ENCODE measurements at places on chromosomes 2 and 18.

- no peak for DNase-seq
Observed at GRCh38 chr2:207182911-207183310, 17.2 kb upstream of the KLF7 start.

DNA sequence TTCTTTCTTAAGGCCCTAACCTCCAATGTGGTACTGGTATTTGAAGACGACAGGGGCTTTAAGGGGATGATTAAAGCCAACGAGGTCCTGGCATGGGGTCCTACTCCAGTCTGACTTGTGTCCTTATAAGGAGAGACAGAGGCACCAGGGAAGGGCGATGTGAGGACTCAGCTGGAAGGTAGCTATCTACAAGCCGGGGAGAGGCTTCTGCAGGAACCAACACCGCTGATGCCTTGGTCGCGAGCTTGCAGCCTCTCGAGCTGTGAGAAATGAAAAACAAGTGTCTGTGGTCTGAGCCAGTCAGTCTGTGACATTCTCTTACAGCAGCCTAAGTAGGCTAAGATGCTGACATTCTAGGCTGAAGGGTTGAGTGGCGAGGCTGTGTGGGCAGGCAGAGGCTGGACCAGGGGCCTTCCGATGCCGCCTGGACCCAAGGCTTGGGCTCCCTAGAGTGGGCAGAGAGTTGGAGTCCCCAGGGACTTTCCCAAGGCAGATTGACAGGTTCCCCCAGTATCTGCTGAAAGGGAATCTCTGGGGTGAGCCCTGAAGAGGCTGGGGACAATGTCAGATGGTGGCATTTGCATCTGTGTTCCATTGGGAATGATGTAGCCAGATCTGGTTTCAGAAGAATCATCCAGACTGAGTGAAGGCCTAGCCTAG is 322.9 kb upstream of the HS6ST1 start:
- no peak for DNase-seq

- DNase-seq, result no peak
Observed at GRCh38 chr2:216147172-216148131, 38.3 kb downstream of the XRCC5 start.

DNA sequence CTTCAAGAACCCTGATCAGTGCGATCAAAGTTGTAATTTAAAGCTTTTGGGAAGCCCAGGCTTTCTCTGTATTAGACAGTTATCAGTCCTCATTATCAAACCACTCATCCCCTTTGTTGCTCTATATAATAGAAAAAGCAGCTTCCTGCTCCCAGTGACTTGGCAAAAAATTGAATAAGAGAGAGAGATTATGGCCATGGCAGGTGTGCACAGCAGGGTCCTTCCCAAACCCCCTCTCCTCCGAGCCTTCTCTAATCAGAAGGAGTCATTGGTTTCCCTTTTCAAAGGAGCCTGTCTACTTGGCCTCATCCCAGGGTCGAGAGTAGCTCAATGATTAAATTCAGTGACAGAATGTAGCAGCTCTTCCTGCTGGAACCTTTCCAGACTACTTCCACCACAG is 81.5 kb downstream of the SEMA4F start:
- no peak for DNase-seq

- DNase-seq, result no peak
Observed at GRCh38 chr18:38690626-38691025, 1125.0 kb upstream of the CELF4 start.

GRCh38 chr2:73516033-73516432 is 126.2 kb downstream of the NAT8 start:
- no peak for DNase-seq

GRCh38 chr2:98093146-98093545 is 6.2 kb downstream of the VWA3B start:
- no peak for DNase-seq

DNA sequence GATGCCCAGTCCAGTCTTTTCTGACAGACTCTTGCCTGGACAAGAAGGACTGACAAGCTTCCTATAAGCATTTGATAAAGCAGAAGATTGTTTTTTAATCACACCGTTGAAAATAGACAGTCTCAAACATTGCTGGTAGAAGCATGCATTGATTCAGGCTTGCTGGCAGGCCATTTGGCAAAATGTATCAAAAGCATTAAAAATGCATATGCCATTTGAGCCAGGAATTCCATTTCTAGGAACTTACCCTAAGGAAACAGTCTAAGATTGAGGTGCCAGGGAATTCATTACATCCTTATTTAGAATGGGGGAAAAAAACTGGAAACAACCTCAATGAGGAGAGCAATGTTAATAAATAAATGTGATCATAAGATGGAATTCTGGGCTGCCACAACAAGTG is 20.7 kb downstream of the LGALSL start:
- no peak for DNase-seq

- no peak for DNase-seq
Observed at GRCh38 chr2:127400897-127401756, 13.4 kb upstream of the MAP3K2 start.

- no peak for DNase-seq
Observed at GRCh38 chr2:10354399-10354798, 51.7 kb downstream of the HPCAL1 start.

- no peak for DNase-seq
Observed at GRCh38 chr2:188437537-188437936, 145.9 kb downstream of the GULP1 start.

GRCh38 chr2:31401580-31401979 is 13.0 kb downstream of the XDH start:
- DNase-seq, result no peak

DNA sequence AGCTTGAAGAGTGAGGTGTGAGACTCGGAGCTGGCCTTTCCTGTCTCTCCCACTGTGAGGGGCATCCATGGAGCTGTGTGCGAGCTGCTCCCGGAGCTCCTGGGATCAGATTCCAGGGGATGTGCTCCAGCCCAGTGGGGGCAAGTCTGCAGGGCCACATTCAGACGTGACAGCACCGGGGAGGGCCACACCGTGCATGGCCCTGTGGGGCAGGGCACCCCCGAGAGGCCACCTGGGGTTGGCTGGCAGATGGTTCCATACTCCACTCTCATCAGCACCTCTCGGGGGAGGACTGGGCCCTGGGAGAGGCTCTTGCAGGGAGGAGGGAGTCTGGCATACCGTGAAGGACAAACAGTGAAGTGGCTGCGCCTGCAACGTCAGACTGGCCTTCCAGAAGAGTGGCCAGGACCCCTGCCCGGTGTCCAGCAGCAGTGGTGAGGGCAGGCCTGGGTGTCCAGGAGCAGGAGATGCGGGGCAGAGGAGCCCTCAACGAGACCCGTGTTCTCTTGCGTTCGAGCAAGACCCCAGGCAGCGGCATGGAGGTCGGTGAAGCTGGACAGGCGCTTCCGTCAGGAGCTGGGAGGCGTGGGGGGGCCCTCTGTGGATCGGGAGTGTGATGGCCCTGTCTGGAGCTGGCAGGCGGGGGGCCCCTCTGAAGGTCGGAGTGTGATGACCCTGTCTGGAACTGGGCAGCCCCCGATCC is 84.3 kb downstream of the ASB1 start:
- no peak for DNase-seq

- no peak for DNase-seq
Observed at GRCh38 chr2:99663641-99664040, 173.8 kb upstream of the REV1 start.

- no peak for DNase-seq
Observed at GRCh38 chr2:120885321-120885720, 149.7 kb downstream of the GLI2 start.

GRCh38 chr2:144357623-144358373 is 162.1 kb downstream of the ZEB2 start:
- DNase-seq, result peak; percentile 85

GRCh38 chr2:112547333-112547732 is 5.1 kb downstream of the POLR1B start:
- DNase-seq, result no peak

GRCh38 chr18:56983275-56983992 is 163.5 kb upstream of the BOD1L2 start:
- DNase-seq, result no peak

DNA sequence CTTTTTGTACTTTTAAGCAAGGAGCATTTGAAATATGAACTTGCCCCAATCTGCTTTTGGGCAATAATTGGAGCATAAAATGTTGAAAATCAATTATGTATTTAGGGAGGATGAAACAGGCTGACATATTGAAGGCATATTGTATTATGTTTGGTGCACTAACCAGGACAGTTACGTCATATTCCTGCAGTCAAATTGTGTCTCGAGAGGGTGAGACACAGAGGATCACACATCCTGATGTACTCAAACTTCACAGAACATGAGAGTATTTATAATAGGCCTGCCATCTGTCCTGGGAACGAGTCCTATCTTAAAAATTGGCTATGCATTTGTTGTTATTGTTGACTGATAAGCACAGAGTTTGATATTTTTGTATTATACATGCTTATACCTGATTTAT is 44.7 kb downstream of the TANC1 start:
- DNase-seq, result no peak

- DNase-seq, result no peak
Observed at GRCh38 chr2:72734432-72734831, 91.4 kb downstream of the EXOC6B start.

DNA sequence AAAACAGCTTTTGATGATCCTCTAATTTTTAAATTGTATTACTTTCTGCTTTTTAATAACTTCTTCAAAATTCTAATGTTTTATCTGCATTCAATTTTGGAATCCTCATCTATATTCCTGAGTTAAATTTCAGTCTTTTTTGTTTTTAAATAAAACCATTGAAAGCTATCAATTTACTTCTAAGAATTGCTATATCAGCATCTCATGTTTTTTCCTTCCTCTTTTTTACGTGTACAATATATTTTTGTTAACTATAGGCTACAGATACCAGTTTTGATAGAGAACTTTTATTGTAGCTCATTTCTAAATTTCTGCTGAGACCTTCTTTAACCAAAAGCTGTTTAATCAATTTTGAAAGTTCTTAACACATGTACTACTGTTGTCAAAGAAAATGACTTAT is 84.5 kb downstream of the SS18 start:
- no peak for DNase-seq

DNA sequence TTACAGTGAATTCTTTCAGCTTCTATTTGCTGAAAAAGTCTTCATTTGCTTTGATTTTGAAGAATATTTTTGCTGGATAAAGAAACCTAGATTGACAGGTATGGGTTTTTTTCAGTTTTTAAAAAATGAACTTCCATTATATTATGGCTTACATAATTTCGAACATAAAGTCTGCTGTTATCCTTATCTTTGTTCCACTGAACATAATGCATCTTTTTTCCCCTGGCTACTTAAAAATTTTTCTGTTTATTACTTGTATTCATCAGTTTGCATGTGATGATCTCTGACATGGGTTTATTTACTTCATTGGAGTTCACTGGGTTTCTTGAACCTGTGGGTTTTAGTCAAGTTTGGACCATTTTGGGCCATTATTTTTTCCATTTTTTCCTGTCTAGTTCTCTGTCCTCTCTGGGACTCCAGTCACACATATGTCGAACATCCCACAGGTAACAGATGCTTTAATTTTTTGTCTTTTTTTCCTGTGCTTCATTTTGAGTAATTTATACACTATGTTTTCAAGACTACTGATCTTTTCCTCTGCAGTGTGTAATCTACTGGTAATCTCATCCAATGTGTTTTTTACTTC is 33.1 kb downstream of the SEC11C start:
- no peak for DNase-seq

DNA sequence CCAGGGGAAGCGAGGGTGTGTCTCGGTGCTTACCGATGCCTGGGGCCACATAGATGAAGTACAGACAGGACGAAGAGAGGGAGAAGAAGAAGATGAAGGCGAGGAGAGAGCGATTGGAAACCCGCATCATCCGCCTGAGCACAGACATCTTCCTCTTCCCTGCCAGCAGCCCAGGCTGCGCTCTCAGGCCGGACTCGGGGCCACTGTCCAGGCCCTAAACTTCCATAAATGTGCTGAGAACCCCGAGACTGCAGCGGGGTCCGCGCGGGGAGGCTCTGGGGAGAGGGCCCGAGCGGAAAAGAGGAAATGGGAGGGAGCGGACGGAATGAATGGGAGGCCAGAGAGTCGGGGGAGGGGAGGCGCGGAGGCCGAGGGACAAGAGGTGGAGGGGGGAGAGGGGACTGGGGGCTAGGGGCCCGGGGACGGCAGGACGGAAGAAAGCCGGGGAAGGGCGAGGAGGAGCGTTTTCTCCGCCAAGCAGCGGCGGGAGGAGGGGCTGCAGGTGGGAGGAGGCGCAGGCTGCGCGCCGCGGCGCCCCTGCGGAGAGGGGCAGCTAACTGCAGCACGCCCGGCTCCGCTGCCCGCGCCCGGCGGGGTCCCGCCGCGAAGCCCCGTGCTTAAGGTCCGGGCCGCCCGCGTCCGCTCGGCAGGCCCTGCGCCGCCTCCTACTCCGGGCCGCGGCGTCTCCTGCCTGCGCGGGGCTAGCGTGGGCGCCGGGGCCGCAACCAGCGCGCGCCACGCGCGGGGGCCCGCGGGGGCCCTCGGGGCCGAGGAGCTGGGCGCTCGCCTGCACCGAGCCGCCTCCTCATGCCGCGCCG is at the start of gene B4GALT6:
B4GALT6 (minus strand) TSS at position 303 of the 818 bp plus-strand sequence; CDS start at position 148, 155 bp downstream.
- DNase-seq, result no peak

GRCh38 chr18:25349926-25350487 is 2.0 kb downstream of the ZNF521 start:
- no peak for DNase-seq

DNA sequence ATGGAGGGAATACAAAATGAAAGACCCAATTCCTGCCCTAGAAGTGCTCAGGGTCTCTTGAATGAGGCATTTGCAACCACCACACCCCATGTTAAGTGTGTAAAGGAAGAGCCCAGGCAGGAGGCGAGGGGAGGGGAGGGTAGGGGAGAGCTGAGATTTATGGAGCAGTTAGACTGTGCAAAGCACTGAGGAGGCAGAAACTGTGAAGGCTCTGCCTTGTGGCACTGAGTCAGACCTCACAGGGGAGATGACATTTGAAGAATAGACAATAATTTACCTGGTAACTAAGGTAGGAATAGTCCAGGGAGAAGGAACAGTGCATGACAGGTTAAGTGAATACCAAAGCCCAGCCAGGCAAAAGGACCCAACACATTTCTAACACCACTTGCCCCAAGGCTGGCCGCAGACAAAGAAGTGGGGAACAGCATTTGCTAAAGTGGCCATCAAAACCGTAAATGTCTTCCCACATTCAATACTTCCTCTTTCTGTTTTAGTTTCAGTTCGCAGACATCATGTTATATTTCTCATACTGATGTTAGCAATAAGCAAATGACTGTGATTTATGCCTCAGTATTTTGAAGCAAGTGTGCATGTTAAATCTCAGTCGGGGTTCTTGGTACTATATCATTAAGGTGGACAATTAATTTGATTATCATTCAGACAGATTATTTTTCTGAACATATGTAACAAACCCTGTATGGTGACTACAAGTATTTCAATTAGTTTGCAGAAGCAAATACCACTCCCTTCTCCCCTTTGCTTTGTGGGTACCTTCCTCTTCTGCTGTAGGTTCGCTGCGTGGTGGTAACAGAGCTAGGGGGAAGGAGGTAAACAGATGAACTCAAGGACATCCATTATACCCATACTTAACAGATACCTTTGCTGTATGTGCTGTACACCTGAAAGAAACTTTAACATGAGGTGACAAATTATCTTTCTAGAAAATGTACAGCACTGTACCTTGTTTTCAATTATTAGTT is 27.5 kb downstream of the CDH20 start:
- peak; percentile 13 for DNase-seq

Measured in GM12878 (cell line).